ENCODE measurements at places on chromosomes 1 and 21. TPM values are rescaled to one million over a fixed set of nuclear protein-coding genes. Genes with fewer than 3 reads are reported as not detected.

- H3K27ac ChIP-seq, result no peak overlapping the region
- no peaks in the 10 kb centered on the region for H3K27me3 ChIP-seq
- no peaks in the 10 kb centered on the region for H3K36me3 ChIP-seq
- no peak overlapping the region for H3K4me3 ChIP-seq
- no peaks in the 10 kb centered on the region for H3K4me1 ChIP-seq
Measured at GRCh38 chr21:35063428-35064172, 14.5 kb upstream of the RUNX1 start.

GRCh38 chr21:42556960-42557359 lies 43.3 kb downstream of the SLC37A1 start:
- peaks cover 9% of the 10 kb centered on the region for H3K36me3 ChIP-seq
- H3K4me3 ChIP-seq, result no peak overlapping the region
- no peaks in the 10 kb centered on the region for H3K27me3 ChIP-seq
- peaks cover 5% of the 10 kb centered on the region for H3K4me1 ChIP-seq
- no peak overlapping the region for H3K27ac ChIP-seq

DNA sequence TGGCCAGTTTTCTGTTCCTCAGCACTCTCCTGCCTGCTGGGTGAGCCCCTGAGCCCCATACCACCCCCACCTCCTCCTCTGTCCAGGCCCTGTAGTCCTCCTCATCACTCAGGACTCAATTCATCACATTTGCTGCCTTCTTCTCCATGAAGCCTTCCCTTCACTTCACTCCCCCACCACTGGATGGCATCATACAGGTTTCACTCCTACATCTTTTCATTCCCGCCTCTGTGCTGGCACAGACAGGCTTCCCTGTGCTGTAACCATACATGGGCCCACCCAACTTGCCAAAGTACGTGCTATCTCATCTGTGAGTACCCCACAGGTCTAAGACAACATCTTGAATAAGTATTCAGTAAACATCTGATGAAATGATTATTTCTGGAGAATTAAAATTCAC lies 56.9 kb downstream of the SLC45A1 start:
- peaks cover 38% of the 10 kb centered on the region for H3K4me1 ChIP-seq
- no peaks in the 10 kb centered on the region for H3K27me3 ChIP-seq
- DNase-seq, result no peak

DNA sequence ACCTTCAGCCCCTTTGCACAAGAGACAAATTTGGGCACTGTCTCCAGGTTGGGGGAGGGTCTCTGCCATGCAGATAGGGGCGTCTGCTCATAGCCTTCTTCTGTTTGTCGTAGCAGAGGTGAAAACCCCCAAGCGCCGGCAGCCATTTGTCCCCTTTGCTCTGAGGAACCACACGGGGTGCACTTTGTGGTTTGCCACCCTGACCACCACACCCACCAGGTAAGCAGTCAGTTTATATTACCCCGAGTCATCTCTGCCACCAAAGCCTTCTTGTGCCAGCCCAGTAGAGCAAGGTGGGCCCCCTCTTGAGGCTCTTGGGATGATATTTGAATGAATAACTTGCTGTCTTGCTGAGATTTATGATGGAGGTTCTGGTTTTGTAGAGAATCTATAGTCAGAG lies 111.8 kb downstream of the VPS13D start:
- no peak for DNase-seq
- no peak overlapping the region for H3K4me3 ChIP-seq
- H3K4me1 ChIP-seq, result peaks cover 4% of the 10 kb centered on the region

SH2D1B gene
- not detected for polyA plus RNA-seq

CNKSR1 gene
- polyA plus RNA-seq, result 20.9 TPM

NBPF6 gene
- not detected for polyA plus RNA-seq

GRCh38 chr1:175494950-175495349 lies 248.4 kb downstream of the TNR start:
- no peaks in the 10 kb centered on the region for H3K4me1 ChIP-seq
- no peak overlapping the region for H3K27ac ChIP-seq
- no peak for DNase-seq
- H3K27me3 ChIP-seq, result no peaks in the 10 kb centered on the region

- peak within 1 kb of the TSS; percentile 77 for H3K4me3 ChIP-seq
- no peak within 1 kb of the TSS for H3K27ac ChIP-seq
- H3K36me3 ChIP-seq, result no peaks in the 10 kb centered on the region
- peaks cover 37% of the 10 kb centered on the region for H3K4me1 ChIP-seq
Measured at GRCh38 chr1:3611170-3612019, at the start of gene MEGF6. Gene MEGF6 (minus strand): TSS chr1:3611508. CDS start chr1:3611268, 240 bp downstream.

CDK11B gene
- polyA plus RNA-seq, result 11.1 TPM

- peak; percentile 50 for DNase-seq
- H3K36me3 ChIP-seq, result no peaks in the 10 kb centered on the region
- H3K4me3 ChIP-seq, result no peak overlapping the region
- no peak overlapping the region for H3K27ac ChIP-seq
- no peaks in the 10 kb centered on the region for H3K4me1 ChIP-seq
Measured at GRCh38 chr1:23657659-23658275, 33.8 kb upstream of the RPL11 start.

DNA sequence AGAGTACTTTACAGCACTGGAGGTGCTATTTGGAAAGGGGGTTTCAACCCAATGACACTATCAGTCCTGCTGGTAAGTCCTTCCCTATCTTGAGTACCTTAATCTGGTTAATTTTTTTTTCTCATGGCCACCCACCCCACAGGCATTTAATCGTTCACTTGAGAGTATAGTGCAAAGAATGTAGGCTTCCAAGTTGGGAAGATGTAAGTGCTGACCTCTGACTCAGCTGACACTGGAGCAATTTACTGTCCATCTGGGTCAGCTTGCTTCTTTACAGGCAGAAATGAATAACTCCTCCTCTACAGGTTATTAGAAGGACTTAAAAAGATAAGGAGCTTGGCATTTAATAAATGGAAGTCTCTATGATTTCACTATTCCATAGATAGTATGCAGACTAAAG lies 89.6 kb downstream of the AK5 start:
- no peaks in the 10 kb centered on the region for H3K4me1 ChIP-seq
- no peak for DNase-seq
- no peaks in the 10 kb centered on the region for H3K36me3 ChIP-seq
- H3K27me3 ChIP-seq, result no peaks in the 10 kb centered on the region

EPS8L3 gene
- not detected for polyA plus RNA-seq

DNA sequence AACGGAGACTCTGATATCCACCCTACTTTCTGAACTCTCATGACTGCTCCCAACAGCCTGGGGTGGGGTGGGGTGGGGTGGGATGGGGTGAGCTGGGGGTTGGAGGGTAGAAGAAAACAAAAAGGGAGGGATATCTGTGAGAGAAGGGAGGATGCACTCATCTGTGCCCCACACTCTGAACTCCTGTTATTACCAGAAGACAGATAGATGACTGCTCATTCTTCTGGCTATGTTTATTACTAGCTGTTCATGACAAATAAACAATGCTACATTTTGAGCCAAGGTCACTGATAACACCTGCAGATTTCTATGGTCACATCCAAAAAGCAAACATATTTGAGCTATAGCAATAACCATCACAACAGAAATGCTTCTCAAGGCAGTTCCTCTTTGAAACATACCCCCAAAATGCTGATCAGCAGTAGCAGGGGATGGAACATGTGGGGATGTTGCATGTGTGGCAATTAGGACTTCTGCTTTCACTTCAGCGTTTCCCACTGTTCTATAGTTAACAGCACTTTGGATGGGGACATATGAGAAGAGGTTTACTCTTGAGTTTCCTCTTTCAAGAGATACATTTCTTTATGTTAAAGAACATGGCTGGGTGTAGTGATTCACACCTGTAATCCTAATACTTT lies 43.3 kb downstream of the GPR3 start:
- no peaks in the 10 kb centered on the region for H3K36me3 ChIP-seq
- H3K4me1 ChIP-seq, result peaks cover 9% of the 10 kb centered on the region
- H3K27ac ChIP-seq, result no peak overlapping the region
- DNase-seq, result no peak
- no peaks in the 10 kb centered on the region for H3K27me3 ChIP-seq

PLA2G5 gene
- 0.05 TPM for polyA plus RNA-seq

GRCh38 chr1:187076922-187077321 lies 248.2 kb downstream of the PLA2G4A start:
- no peak overlapping the region for H3K4me3 ChIP-seq
- no peak for DNase-seq
- H3K4me1 ChIP-seq, result no peaks in the 10 kb centered on the region
- H3K27me3 ChIP-seq, result no peaks in the 10 kb centered on the region

REN gene
- polyA plus RNA-seq, result 0.05 TPM

- H3K4me1 ChIP-seq, result peaks cover 7% of the 10 kb centered on the region
- H3K36me3 ChIP-seq, result no peaks in the 10 kb centered on the region
- DNase-seq, result no peak
- H3K27me3 ChIP-seq, result no peaks in the 10 kb centered on the region
- H3K27ac ChIP-seq, result no peak overlapping the region
Measured at GRCh38 chr1:196005426-196005825, 602.8 kb downstream of the KCNT2 start.

DNA sequence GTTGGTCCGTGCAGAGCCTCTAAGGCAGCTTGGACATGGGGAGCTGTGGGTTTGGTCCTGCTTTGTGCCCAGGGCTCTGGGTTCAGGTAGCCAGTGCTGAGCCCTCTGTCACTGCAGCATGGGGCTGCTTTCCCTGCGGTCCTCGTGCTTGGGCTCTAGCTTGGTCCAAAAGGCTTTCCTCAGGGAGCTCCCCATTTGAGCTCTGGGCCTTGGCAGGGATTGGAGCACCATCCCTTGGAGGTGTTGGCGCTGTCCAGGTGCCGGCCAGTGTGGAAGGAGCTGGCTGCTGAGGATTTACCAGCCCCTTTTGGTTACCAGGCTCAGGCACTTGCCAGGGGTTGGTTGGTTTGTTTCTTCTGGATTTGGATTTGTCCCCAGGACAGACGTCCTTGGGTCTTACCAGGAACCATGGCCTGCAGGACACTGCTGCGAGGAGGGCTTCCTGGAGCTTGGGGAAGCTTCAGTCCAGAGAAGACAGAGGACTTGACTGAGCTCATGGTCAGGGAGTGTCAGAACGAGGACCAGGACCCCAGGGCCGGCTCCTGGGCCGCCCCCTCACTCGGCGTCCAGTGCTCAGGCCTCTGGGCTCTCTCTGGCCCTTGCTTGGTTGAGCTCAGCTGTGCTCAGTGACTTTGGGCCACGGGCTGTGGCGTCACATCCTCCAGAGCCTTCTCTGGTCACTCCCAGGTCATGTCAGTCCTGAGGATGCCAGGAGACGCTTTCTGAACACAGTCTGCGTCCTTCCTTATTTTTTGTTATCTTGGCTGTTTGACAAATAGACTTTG lies 224.7 kb downstream of the CAMTA1 start:
- H3K4me1 ChIP-seq, result no peaks in the 10 kb centered on the region
- no peak for DNase-seq
- H3K4me3 ChIP-seq, result no peak overlapping the region
- no peak overlapping the region for H3K27ac ChIP-seq

- no peak overlapping the region for H3K4me3 ChIP-seq
- DNase-seq, result no peak
- no peaks in the 10 kb centered on the region for H3K27me3 ChIP-seq
- no peak overlapping the region for H3K27ac ChIP-seq
- H3K4me1 ChIP-seq, result peaks cover 3% of the 10 kb centered on the region
- H3K36me3 ChIP-seq, result no peaks in the 10 kb centered on the region
Measured at GRCh38 chr1:220701974-220702373, 11.8 kb downstream of the C1orf115 start.

TMEM61 gene
- 1.4 TPM for polyA plus RNA-seq

CYP4Z1 gene
- not detected for polyA plus RNA-seq

HCN3 gene
- 7.3 TPM for polyA plus RNA-seq

- H3K4me3 ChIP-seq, result no peak overlapping the region
- H3K27ac ChIP-seq, result no peak overlapping the region
- no peaks in the 10 kb centered on the region for H3K36me3 ChIP-seq
- no peak for DNase-seq
- peaks cover 12% of the 10 kb centered on the region for H3K4me1 ChIP-seq
- H3K27me3 ChIP-seq, result peaks cover 40% of the 10 kb centered on the region
Measured at GRCh38 chr1:197924516-197925123, 7.4 kb downstream of the LHX9 start.

MOV10 gene
- 57.3 TPM for polyA plus RNA-seq

- no peak overlapping the region for H3K27ac ChIP-seq
- H3K36me3 ChIP-seq, result peaks cover 26% of the 10 kb centered on the region
- H3K4me3 ChIP-seq, result no peak overlapping the region
- peaks cover 6% of the 10 kb centered on the region for H3K4me1 ChIP-seq
- H3K27me3 ChIP-seq, result no peaks in the 10 kb centered on the region
- DNase-seq, result no peak
Measured at GRCh38 chr1:40058453-40059337, 18.2 kb downstream of the CAP1 start.

ATP1A4 gene
- 0.48 TPM for polyA plus RNA-seq

RNU1-2 gene
- under 0.01 TPM for polyA plus RNA-seq

S100A16 gene
- polyA plus RNA-seq, result 51.7 TPM

SHCBP1L gene
- polyA plus RNA-seq, result not detected

- H3K4me1 ChIP-seq, result no peaks in the 10 kb centered on the region
- no peak overlapping the region for H3K27ac ChIP-seq
- H3K36me3 ChIP-seq, result no peaks in the 10 kb centered on the region
- no peak overlapping the region for H3K4me3 ChIP-seq
- no peaks in the 10 kb centered on the region for H3K27me3 ChIP-seq
Measured at GRCh38 chr21:37717534-37717933, 198.7 kb downstream of the KCNJ6 start.

DNA sequence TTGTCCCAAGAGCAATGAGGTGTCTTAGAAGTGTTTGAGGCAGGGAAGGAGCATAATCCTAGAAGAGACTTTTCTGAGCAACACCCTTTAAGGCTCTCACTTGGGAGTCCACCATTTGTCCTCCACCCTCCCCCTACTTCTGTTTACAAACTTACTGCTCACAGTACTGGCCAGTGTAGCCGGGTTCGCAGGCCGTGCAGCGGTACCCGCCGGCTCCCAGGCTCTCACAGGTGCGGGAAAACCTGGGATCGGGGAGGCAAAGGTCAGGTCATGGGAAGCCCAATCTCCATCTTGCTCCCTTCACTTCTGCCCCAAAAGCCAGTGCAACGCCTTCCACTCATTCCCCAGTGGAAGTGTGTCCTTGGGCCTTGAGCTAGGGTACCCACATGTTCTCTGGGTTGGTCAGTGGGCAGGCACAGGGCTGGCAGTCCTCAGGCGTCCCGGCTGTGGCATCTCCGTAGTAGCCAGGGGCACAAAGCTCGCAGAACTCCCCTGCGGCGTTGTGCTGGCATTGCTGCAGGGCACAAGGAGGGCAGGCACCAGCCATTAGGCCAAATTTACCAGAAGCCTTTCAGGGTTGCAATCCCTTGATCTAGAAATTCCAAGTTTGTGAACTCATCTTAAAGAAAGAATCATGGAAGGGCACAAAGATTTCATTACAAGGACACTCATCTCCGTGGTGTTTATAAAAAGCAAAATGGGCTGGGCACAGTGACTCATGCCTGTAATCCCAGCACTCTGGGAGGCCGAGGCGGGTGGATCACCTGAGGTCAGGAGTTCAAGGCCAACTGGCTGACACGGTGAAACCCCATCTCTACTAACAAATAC lies 49.8 kb downstream of the LDLRAD2 start:
- H3K4me3 ChIP-seq, result no peak overlapping the region
- no peak overlapping the region for H3K27ac ChIP-seq
- peaks cover 12% of the 10 kb centered on the region for H3K36me3 ChIP-seq
- peaks cover 7% of the 10 kb centered on the region for H3K4me1 ChIP-seq

Data from H1 (cell line).